ENCODE measurements at places on chromosomes 12 and 14.

GRCh38 chr14:22520796-22521195 lies 68.2 kb downstream of the DAD1 start:
- DNase-seq = no peak

DNA sequence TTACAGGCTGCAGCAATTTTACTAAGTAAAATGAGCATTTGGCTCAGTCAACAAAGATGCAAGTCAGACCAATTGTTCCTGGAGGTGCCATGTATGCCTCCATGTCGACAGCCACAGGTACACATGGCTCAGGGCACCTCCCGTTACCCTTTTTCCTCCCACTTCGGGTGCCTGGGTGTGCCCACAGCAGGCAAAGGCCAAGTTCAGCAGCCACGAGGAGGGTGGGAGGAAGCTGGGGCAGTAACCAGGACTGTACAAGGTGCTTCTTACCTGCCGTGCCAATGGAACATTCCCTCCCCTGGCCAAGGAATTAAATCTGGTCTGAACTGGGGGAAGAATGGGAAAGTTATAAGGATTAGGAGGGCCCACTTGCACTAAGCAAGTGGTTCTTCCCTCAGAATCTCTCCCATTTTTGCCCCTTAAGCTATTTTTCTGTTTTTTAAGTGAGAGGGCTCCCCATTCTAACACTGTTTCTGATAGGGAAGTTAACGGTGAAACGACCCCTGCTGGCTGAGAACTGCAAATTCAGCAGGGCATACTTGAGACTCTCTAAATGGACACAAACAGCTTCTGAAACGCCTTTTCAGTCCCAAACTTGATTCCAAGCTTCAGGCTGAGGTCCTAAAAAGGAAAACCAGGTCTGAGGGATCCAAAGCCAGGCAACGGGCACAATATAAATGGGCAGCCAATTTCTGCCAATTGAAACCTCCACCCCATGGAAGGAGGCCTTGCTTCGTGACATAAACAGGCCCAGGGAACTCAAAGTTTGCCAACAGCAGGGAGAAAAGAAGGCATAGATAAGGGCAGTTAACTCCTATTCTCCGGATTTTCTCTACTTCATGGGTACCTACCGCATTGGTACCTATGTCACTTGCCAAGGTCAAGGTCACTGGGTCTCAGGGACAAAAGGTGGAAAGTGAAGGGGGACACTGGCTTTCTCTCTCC lies 24.8 kb downstream of the CLECL1 start:
- DNase-seq = peak; percentile 45

GRCh38 chr12:89890161-89890560 lies 181.5 kb upstream of the ATP2B1 start:
- no peak for DNase-seq

- no peak for DNase-seq
Observed at GRCh38 chr14:103594265-103594664, 31.5 kb downstream of the COA8 start.

- no peak for DNase-seq
Observed at GRCh38 chr12:52230364-52231281, 2.4 kb upstream of the KRT7 start.

DNA sequence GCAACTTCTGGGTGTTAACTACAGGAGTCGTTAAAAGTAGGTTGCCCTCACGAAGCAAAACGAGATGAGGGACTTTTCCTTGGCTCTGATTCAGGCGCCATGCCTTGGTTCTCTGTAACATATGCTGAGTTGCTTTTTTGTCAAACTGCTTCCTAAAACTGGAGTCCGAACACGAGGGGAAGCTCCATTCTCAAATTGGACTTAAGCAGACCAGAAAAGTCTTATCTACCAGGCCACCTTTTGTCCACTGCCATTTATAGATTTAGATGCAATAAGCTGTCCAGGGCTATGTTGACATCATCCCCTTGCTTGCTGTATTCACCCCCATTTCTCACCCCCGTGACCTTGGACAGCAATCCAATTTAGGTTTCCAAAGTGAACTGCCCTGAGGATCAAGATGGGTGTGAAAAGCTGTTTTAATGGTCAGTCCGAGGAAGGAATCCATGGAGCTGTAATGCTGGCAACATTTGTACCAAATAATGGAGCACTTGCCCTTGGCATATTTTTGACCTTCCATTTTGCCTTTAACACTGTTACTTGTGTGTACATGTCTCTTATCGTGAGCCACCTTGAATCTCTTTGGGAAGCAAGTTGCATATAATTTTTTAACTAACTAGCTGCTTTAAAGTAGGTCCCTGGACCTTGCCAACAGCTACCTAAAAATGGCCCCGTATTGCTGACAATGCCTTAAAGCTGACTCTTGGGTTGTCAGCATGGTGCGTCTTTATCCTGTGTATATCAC lies 298.1 kb downstream of the EGLN3 start:
- DNase-seq = no peak

DNA sequence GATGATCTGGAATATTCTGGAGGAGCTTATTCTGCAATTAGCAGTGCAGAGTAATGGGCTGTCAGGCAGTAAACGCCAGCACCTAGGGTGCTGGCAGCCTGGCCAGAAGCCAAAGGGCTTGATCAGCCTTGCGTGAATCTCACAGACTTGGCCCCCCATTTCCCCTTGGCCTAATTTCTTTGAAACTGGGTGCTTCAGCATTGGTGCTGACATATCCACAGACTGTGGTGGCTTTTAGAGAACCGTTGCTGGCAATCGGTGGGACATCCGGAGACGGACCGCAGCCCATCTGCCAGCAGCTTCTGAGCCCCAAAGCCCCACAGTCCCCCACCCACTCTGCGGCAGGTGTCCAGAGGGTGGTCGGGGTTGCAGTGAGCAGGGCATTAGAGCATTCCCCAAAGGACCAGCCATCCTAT lies 157.1 kb downstream of the CALM1 start:
- DNase-seq = no peak

- no peak for DNase-seq
Observed at GRCh38 chr14:72892879-72893635, 844 bp downstream of the DPF3 start.

- no peak for DNase-seq
Observed at GRCh38 chr14:39592116-39592789, 160.0 kb upstream of the FBXO33 start.

DNA sequence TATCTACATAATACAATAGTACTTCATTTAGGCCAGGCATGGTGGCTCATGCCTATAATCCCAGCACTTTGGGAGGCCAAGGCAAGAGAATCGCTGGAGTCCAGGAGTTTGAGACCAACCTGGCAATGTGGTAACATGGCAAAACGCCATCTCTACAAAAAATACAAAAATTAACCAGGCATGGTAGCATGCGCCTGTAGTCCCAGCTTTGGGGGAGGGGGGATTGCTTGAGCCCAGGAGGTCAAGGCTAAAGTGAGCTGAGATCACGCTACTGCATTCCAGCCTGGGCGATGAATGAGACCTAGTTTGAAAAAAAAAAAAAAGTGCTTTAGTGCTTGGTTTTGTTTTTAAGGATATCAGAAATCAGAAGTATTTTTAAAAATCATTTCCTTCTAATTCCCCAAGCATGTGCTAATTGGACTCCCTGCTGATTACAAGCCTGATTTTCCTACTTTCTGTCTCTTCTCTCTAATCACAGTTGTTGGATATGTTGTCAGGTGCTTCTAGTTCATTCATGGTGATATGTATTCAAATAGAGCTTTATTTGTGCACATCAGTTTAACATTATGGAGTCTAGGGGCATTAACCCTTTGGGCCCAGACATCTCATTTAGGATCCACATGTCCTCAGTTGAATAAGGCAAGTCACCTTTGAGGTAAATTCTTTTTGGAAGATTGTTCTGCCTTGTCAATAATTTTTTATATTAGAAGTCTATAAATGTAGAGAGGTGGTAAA lies 7.0 kb upstream of the KRAS start:
- no peak for DNase-seq

GRCh38 chr12:33586576-33586975 lies 147.0 kb upstream of the SYT10 start:
- no peak for DNase-seq

DNA sequence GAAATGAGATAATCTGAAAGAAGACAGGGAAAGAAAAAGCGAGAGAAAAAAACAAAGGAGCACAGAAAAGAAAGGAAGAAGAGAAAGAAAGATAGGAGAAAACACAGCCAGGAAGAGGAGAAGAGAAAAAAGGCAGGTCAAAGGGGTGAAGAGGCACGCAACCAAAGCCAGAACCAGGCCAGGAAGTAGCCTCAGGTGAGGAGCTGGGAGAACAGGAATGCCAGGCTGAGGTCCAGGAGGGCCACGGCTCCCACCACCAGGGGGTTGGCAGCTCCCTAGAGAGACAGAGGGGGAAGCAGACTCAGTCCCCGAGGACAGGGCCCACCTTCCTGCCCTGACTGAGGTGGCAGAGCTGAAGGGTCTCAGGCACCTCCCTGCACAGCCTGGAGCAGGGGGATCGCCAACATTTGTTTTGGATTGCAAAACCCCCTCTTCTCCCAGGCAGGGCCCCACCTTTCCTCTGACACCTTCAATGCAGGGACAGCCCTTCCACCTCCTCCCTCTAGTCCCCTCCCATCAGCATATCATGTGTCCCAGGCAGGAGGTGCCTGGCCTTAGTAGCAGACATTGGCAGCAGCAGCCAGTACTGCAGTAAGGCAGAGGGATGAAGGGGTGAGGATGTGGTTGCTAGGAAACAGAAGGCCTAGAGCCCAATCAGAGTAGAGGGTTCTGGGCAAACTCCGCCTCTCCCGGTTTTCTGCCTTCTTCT lies 2.0 kb upstream of the AP1G2 start:
- DNase-seq = no peak

GRCh38 chr12:91978143-91978542 lies 167.5 kb downstream of the BTG1 start:
- peak; percentile 18 for DNase-seq

- DNase-seq = no peak
Observed at GRCh38 chr12:27198036-27198435, 46.0 kb upstream of the STK38L start.

- DNase-seq = no peak
Observed at GRCh38 chr12:27083861-27084394, 1.6 kb upstream of the C12orf71 start.

- DNase-seq = peak; percentile 61
Observed at GRCh38 chr14:103292426-103293374, 41.3 kb upstream of the EIF5 start.

GRCh38 chr12:123529686-123530085 lies 3.8 kb downstream of the RILPL1 start:
- DNase-seq = no peak

GRCh38 chr14:54533100-54533499 lies 23.4 kb downstream of the CGRRF1 start:
- DNase-seq = no peak

DNA sequence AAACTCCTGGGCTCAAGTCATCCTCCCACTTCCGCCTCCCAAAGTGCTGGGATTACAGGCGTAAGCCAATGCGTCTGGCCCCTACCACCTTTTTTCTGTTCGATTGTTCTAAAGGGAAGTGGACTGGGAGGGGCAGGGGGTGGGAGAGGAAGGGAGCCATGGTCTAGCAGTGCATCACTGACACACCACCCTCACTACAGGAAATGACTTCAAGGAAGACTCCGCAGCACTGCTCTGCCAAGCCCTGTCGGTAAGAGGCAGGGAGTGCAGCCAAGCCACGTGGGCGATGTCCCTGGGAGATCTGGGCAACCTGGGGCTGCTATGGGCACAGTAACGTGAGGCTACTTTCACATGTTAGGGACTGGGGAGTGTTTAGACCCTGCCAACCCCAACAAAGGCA lies 18.0 kb downstream of the LRRC74A start:
- peak; percentile 14 for DNase-seq

All from activated CD8-positive, alpha-beta memory T cell treated with anti-CD3 and anti-CD28 coated beads for 1 hour (primary cell).